ENCODE measurements at places on chromosomes 6 and 20.

DNA sequence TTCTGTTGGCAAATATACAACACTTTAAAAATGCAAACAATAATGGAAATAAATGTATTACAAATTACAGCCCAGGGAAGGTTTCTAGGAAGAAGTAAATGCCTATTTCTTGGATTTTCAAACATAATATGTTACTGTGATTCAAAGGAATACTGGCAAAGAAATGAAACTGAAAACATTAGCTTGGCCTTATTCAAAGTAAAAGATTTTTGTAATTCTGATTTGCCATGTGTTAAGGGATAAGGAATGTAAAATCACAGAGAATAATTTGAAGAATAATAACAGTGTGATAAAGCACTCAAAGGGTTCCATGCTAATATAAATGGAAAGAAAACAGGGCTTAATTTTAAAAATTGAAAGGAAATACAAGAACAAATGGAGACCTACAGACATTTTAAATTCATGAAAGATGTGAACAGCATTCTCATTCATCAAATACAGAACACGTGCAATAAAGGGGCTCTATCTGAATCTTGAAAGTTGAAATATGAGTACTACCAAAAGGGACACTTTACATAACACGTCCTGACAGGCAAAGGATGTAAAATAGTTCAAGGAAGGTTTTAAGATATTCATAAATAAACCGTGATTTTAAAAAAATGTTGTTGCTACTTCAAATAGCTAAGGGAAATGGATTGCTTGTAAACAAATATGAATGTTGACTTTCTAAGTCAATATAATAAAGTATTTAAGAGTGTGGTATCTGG is 138.1 kb downstream of the RFPL4B start:
- DNase-seq = no peak

DNA sequence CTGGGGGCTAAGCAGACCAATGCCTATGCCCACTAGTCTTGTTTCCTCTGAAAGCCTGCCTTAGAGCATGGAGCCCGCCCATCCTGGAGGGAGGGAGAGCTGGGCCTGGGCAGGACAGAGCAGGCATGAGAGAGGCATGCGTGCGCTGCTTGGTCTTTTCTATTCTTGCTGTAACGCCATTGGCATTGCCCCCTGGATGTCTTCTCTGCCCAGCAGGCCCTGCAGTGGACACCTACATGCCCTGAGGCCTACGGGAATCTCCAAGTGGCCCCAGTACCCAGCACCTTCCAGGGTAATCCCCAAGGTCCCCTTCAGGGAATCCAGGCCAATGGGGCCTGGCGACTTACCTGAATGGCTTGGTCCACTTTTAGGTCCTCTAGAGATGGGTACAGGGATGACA is 8.9 kb downstream of the SDCBP2 start:
- no peak for DNase-seq

DNA sequence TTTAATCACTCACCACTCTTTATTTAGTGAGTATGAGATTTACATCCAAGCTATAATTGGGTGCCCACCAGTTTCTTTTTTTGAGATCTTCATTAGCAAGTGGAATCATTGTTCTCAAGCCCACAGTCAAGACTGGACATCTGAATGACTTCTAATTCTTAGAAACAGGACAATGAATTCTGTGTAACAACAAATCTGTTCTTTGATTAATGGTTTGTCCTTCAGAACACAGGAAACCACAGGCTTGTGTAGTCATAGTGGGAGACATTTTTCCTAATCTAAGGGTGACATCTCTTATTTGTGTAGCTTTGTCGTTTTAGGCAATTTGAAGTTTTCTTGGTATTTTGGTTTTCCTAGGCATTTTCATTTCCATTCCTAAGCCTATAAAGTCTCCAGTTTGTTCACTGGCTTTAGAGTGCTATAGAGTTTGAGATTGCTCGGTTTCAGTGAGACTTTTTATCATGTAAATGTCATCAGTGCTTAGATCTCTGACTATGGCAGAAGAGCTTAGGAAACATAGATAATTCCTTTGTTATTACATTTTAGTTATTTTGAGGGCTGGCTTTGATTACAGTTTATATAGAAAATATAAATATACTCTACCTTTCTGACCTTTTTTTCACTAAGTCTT is 903.9 kb upstream of the MAP3K7 start:
- no peak for DNase-seq

DNA sequence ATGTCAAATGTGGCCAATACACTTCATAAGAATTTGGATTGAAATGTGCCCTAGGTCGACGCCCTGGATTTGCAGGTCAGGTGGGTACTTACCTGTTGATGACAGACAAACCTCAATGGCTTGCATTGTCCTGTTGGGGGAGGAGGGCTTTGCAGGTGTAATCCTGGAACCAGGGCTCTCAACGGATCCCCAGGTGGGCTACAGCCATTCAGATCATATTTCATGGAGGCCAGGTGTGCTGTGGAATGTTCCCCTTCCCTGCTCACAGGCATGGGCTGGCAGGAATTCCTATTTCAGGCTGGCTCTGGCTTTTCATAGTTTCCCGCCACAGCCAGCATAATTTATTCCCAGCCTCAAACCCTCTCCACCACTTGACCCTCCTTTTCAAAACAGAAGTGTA is 254.7 kb downstream of the SMOC2 start:
- no peak for DNase-seq

DNA sequence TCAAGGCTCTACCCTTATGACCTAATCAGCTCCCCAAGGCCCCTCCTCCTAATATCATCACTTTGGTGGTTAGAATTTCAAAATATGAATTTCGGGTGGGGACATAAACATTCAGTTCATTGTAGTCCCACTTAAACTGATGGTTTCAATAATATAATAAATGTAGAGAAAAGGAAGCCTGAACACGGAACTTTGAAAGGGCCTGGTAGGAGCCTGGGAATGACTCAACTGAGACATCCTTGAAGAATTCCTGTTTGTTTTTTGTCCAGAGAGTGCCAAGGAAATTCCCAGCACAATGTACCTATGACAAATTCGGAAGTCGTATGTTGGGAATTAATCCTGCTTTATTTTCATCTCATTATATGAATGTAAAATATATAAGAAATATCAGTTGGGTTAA is 457.9 kb downstream of the PLCB1 start:
- no peak for DNase-seq

GRCh38 chr20:22814471-22815205 is 220.5 kb upstream of the SSTR4 start:
- DNase-seq = no peak

GRCh38 chr6:52385074-52385473 is 23.1 kb downstream of the PAQR8 start:
- no peak for DNase-seq

- no peak for DNase-seq
These were observed 528.2 kb upstream of the MARCKS start for GRCh38 chr6:113328886-113329381.

GRCh38 chr6:75023634-75024033 is 182.2 kb downstream of the COL12A1 start:
- DNase-seq = no peak

DNA sequence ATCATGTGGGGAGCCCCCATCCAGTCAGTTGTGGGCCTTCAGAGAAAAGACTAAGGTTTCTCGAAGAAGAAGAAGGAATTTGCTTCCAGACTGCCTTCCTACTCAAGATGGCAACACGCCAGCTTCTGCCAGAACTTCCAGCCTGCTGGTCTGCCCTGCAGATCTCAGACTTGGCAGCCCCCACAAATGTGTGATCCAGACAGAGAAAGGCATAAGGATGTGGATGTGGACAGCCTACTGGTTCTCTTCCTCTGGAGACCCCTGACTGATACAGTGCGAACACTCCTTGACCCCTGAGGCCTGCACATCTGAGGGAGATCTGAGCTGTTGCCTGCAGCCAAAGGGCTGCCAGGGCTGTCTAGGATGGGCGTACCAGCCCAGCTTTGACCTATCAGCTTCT is 8.6 kb downstream of the GABRR1 start:
- no peak for DNase-seq

DNA sequence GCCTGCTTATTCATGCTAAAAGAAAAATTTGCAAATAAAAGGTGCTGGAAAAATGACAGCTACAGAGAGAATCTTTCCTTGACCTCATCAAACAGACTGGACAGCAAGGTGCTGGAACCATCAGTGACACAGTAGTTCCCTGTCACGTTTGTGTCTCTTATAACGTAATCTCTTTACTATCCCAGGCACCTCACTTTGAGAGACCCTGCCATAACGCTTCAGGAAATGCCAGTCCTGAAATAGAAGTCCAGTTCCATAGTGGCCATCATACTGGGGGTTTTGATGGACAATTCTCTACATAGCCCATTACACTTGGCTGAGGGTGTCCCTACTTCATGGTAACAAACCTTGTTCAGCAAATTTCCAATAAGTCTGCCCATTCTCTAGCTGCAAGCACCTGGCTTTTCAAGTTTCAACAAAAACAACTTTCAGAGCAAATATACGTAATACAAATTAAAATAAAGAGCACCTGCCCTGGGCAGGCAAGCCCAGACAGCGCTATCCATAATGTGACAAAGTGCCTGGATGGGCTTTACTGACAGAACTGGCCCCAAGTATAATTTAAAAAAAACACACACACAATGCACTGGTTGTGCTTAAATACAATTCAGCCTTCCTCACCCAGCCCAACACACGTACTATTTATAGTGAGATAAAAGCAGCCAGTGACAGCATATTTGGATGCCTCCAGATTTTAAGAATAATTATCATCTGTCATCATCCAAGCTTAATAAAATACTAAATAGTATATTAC is 38.7 kb downstream of the CNKSR3 start:
- no peak for DNase-seq

DNA sequence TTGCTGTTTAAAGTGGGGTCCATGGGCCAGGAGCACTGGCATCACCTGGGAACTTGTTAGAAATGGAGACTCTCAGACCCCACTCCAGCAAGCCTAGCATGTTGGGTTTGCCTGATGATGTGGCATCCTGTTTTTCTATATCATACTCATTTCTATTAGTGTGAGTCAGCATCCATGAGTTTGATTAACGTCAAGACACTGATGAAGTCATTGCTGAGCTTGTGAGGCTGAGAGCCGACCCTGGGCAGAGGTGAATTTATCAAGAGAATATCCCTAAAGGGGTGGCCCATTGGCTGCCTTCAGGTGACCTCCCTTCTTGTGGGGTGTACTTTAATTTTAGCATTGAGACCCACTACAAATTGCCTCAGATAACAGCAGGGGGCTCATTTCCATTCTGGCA is 43.4 kb upstream of the RNF144B start:
- no peak for DNase-seq

- DNase-seq = no peak
These were observed 107.5 kb downstream of the TMEM170B start for GRCh38 chr6:11645016-11645415.

GRCh38 chr6:159862103-159862502 is 28.7 kb upstream of the MAS1 start:
- DNase-seq = no peak

DNA sequence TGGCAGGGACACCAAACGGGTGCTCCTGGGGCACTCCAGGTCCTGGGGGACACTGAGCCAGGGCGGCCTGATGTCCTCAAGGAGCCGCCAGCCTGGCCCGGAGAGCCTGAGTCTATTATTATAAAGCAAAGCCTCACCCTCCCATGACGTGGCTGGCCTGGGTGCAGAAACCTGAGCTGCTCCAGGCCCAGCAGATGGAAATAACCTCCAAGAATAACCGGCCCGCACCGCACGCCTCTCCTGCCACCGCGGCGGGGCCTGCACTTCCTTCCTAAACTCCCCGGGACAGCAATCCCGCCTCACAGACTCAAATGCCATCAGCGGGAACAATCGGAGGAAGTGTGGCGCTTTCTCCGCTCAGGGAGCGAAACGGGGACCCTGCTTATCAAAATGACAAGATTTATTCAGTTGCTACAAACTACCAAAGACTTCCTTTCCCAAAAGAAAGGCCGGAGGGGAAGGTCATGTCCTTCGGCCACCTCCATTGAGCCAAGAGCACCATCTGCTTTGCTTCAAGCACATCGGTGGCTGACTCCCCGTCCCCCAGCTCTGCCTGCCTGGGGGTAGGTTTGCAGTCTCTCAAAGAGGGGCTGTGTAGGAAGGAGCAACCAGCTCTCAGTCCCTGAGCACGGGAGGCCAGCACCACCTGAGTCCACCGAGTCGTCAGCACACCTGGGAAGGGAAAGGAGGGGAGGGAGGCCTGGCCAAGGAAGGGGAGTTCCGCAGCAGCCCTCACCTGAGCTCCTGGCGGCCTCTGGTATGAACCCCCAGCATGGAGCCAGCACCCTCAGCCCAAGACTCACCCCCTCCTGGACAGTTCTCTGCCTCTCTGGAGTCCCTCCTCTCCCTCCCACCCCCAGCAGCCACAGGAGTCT is 78.6 kb upstream of the QKI start:
- peak; percentile 65 for DNase-seq

DNA sequence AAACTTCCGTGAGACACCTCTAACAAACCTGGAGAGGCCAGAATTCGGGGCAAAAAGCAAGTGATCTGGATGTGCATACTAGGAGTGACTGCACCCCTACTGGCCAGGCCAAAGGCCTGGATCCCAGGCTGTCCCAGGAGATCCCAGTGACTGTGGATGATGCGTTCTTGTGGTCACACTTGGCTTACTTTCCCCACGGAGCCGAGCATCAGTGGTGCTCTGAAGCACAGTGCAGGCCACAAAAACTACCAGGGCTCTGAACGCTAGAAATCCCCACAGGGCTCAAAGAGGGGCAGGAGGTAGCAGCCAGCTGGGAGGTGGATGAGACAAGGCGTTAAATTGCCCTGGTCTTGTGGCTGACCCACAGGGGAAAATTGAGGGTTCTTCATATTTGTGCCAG is 7.1 kb downstream of the TRIM26 start:
- no peak for DNase-seq

DNA sequence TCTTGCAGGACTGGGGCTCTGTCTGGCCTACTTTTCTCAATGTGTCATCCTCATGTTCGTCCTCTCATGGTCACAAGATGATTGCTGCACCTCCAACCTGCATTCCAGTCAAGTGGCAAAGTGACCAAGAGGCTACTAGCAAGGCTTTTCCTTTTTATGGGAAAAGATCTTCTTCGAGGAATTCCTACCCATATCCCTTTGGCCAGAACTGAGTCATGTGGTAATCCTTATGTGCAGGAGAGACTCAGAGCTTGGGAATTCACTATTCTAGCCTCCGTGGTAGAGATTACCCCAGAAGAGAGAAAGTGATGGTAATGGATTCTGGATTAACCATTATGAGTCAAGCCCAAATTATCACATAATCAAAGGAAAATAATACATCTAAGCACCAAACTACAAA is 162.7 kb downstream of the KCNQ5 start:
- DNase-seq = no peak

DNA sequence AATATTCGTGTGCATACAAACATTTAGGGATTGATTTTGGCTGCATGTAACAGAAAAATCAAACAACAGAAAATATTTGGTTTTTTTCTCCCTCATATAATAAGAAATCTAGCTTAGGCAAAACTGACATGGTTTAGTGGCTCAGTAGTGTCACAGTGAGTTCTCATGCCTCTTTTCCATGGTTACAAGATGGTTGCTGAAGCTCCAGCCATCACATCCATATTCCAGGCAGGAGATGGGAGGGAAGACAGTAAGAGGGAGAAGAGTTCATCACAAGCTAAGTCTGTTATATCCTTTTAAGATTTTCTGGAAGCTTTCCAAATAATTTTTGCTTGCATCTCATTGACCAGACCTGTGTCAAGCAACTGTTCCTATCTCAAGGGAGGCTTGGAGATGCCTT is 267.2 kb upstream of the RNF24 start:
- no peak for DNase-seq

Measured in muscle of back (tissue), 13 donors.